ENCODE measurements at places on chromosomes 12 and 14.

DNA sequence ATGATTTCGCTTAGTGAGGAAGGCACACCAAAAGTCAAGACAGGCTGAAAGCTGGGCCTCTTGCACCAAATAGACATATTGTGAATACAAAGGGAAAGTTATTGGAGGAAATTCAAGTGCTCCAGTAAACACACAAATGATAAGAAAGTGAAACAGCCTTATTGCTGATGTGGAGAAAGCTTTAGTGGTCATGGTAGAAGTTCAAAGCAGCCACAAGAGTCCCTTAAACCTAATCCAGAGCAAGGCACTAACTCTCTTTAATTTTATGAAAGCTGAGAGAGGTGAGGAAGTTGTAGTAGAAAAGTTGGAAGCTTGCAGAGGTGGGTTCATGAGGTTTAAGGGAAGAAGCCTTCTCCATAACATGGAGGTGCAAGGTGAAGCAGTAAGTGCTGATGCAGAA, 988.3 kb downstream of the VRK1 start:
- DNase-seq, result no peak

- no peak for DNase-seq
Measured at GRCh38 chr12:19428246-19428645, 11.0 kb upstream of the AEBP2 start.

DNA sequence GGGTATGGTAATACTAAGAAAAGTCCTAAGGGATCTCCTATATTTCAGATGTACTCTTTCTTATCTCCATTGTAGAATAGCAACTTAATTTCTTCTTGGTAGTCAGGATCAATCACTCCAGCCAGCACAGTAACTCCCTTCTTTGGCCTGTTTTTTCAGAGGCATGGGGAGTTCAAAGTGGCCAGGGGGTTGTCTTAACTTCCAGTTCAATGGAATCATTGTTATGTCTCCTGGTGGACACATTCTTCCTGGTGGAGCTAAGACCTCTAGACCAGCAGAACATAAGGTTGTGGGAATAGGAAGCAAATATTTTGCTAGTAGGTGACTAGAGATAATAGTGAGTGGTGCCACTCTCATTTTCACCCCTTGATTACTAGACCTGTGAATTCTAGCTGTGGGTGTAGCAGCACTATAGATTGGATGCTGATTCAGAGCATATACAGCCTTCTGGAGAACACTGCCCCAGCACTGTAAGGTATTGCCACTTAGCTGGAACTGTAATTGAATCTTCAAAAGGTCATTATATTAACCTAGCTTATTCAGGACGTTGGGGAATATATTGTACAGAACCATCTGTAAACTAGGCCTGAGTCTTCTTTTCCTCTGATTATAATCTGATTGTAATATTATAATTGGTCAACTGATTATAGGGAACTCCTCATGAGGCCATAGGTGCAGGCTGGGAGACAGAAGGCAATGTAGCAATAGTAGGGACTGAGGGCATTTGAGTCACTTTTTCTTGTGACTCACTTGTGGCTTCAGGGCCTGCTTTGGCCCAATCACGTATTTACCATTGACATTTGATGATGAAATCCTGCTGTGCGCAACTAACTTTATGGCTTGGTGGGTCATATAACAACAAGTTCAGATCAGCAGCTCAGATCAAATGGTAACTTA, 60.2 kb upstream of the ATP2B1 start:
- DNase-seq, result peak; percentile 12

DNA sequence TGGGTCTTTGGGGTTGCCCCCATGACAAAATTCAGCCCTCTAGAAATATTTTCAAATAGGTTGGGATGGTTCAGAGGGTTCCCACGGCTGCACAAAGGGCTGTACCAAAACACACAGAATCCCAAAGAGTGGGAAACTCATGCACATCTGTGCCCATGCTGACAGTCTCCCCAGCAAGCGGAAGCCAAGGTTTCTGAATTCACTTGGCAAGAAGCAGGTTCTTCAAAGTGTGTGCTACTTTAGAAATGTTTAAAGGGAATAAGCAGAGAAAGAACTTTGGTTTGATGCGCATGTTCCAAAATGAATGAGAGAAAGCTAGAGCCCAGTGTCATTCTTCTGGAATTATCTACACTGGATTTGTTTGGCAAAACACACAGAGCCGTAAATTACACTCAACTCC, 46.7 kb downstream of the FOXN3 start:
- no peak for DNase-seq

- no peak for DNase-seq
Measured at GRCh38 chr14:64405295-64405694, 17.1 kb downstream of the MTHFD1 start.

DNA sequence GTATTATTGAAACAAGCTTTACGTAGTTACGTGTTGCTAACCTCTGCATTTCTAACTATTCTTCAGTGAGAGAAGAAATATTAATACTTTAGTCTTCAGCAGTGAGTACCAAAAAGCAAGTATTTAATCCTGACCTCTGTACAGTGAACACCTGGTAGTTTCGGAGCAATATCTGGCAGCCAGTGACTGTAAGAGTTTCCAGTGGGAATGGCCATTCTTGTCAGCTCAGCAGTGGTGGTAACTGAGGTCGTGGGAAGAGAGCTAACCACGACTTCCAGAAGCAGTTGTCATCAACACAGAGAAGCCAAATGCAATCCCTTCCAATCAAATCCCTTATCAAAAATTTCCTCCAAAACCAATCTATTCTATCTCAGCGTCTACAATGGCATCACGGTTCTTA, 1500.2 kb upstream of the FLRT2 start:
- no peak for DNase-seq

DNA sequence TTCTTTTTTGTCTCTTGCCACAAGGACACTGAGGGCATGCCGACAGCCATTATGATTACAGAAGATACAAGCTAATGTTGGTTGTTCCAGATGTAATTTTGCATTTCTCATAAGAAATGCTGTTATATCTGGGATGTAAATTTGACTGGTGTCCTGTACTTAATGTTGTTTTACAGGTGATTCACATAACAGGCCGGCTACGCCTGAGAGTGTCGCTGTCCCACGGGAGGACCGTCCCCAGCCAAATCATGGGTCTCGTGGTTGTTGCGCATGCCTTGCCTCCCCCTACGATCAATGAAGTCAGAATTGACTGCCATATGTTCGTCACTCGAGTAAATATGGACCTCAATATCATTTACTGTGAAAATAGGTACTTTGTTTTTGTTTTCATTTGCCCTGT, 176.7 kb downstream of the EGLN3 start:
- DNase-seq, result no peak

Measured in CD4-positive, alpha-beta T cell treated with Interleukin-17A for 4 hours (primary cell).